ENCODE measurements at places on chromosomes 7 and 10.

- no peak for DNase-seq
Measured at GRCh38 chr7:27124902-27125689, 5.5 kb downstream of the HOXA4 start.

DNA sequence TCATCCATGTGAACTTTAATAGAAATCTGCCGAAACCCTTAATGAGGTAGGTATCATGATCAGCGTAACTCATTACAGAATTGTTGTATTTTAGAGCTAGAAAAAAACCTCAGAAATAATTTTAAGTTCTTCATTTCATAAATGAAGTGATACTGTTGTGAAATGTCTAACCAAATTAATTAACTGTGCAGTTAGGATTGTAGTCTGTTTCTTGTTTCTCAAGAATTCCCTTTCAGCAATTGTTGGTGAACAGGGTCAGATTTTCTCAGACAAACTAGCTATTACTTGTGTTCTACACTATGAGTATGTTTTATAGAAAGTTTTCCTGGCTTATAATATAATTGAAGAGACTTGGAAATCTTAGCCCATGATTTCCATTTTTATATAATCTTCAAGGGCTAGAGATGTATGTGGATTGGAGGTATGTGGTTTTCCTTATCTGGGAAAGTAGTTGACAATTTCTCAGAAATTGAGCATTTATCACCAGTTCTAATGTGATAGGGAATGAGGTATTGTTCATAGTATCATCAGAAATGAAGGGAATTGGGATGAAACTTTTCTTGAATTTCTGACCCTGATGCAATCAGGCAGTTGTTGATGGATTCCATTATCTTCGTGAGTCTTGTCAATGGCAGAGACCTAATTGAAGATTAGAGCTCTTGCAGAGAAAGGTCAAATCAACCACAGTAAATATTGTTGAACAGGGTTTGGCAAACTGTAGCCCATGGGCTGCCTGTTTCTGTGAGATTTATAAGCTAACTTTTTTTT lies 55.0 kb downstream of the ST7 start:
- DNase-seq, result no peak

GRCh38 chr10:5632446-5632845 lies 33.9 kb downstream of the ASB13 start:
- no peak for DNase-seq

- no peak for DNase-seq
Measured at GRCh38 chr7:17512181-17512675, 213.8 kb downstream of the AHR start.

GRCh38 chr10:44512431-44513022 lies 127.6 kb upstream of the CXCL12 start:
- DNase-seq, result no peak

GRCh38 chr10:19947215-19947614 lies 131.0 kb downstream of the PLXDC2 start:
- DNase-seq, result no peak

- no peak for DNase-seq
Measured at GRCh38 chr7:156544919-156545715, 95.5 kb upstream of the RNF32 start.

DNA sequence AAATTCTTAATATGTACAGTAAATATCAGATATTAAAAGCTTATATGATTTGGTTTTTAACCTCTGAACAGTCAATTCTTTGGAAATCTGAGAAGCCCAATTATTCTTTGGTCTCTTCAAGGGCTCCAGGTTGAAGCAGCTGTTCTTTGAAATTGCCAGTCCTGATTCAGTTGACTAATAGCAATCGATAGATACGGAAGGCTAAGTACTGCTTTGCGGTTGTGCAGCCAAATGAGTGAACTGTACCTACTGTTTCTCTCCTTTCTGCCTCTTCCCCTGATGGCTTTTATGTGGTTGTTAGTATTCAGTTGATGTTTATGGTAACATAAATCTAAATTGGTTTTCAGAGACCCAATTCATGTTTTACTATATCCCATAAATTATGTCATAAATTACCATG lies 103.1 kb upstream of the RPA3 start:
- no peak for DNase-seq

DNA sequence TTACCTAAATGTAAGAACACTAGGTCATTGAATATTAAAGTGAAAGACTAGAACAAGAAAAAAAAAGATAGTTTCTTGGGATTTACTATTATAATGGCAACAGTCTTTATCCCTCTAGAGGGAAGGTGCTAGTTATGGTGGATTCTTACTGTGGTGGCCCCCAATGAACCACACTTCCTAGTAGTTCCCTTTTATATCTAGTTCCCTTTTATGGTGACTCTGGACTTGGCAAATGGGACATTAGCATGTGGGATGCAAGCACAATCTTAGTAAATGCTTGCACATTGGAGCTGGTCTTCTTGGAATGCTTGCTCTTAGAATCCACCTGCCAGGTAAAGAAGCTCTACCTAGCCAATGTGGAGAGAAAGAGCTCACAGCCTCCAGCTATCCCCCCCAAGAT lies 430.2 kb downstream of the LRMDA start:
- DNase-seq, result no peak

DNA sequence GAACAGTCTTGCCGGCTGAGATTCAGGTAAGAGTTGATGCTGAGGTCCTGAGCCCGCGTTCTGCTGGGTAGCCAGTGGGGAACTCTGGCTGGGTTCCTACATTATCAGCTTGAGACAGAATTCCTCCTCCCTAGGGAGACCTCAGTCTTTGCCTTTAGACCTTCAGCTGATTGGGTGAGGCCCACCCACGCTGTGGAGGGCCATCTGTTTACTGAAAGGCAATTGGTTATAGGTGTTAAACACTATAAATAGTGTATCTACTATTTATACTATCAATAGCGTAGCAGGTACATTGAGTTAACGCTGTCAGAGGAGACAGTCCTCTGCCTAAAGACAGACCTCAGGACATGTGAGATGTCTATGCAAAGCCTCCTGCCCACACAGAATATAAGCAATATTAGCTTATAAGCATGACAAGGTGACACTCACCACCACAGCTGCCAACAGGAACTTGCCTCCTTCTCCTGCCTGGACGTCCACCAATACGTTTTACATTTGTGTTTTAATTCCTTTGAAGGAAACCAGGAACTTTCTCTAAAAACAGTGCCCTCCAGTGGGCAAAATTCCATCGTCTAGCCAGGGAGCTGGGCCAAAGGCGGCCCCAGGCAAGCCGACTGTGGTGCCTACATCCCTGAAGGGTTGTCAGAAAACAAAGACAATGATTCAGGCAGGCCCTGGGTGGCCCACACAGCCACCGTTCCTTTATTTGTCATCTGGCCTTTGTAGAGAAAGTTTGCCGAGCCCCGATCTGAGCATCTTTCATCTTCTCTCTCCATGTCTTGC lies 58.8 kb downstream of the INSIG1 start:
- DNase-seq, result peak; percentile 59

GRCh38 chr10:124087672-124088634 lies 5.4 kb downstream of the CHST15 start:
- DNase-seq, result no peak

DNA sequence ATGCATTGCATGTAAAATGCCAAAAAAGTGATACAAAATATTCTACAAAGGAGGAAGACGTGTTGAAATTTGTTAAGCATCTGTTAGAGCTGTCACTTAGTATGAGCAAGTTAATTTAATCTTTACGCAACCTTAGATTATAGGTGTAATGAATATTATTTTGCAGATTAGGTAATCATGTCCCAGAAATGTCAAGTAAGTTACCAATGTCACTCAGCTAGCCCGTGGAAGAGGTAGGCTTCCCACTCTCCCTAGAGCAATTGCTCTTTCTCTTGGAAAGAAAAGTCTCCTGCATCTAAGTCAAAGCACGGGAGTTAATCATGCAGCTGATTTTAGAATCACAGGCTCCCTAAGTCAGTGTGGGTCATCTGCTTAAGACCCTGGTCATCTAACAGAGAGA lies 830.4 kb upstream of the IGFBP3 start:
- no peak for DNase-seq

DNA sequence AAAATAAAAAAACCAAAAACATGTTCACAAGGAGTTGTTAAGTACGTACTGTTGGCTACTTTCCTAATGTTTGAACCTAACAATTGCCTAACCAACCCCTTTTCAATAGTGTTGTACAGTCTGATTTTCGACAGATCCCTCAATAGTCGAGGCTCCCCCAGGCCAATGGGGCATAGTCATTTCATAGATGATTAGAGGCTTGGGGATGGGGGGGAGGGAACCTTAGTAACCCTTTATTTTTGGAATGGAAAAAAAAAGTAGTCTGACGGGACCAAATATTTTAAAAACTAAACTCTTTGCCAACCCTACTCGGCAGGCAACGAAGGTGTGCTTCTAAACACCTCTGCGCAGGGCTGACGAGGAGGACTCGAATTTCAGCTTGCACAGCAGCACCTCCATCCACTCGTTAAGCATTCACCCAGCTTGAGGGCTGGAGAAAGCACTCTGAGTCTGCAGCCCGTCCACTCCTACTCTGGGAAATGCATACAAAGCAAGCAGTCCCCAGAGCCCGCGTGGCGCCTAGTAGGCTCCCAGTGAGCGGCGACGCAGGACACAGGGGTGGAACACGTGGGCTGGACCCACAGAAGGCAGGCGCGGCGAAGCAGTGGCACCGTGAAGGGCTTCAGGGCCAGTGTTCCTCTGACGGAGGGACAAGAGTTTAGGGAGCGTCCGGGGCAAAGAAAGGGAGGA lies 899 bp downstream of the PUS7 start:
- peak; percentile 82 for DNase-seq

GRCh38 chr7:101916876-101917275 lies 99.5 kb downstream of the CUX1 start:
- DNase-seq, result no peak

GRCh38 chr7:271266-272107 lies 18.5 kb upstream of the FOXL3 start:
- DNase-seq, result no peak

GRCh38 chr10:98110356-98110755 lies 24.1 kb upstream of the R3HCC1L start:
- no peak for DNase-seq

DNA sequence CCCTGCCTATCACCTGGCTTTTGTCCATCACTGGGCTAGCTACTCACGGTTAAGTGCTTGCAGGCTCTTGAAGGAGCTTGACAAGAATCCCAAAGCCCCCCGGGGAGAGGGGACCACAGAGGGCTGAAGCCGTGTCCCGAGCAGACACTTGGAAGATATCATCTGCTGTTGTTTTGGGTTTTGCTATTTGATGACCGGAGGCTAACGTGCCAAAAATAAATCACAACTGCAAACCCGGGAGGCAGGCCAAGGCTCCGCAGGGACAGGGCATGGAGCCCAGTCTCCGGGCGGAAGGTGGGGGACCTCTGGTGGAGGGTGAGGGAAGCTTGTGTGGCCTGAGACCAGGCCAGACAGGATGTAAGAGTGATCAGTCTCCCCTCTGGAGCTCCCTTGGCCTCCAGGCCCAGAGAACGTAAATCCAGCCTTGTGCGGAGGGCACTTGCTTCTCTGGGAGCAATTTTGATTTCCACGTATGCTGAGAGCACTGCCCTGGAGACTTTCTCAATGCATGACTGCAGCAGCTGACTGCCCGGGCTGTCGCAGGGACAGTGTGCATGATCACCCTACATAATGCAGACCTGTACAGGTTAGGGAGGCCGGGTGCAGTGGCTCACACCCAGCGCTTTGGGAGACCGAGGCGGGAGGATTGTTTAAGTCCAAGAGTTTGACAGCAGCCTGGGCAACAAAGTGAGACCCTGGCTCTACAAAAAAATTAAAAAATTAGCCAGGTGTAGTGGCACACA lies at the start of gene PHKG1:
Gene PHKG1 (minus strand): TSS at position 164 of the 743 bp plus-strand sequence. CDS start 4,011 bp downstream, outside the sequence.
- DNase-seq, result peak; percentile 91

DNA sequence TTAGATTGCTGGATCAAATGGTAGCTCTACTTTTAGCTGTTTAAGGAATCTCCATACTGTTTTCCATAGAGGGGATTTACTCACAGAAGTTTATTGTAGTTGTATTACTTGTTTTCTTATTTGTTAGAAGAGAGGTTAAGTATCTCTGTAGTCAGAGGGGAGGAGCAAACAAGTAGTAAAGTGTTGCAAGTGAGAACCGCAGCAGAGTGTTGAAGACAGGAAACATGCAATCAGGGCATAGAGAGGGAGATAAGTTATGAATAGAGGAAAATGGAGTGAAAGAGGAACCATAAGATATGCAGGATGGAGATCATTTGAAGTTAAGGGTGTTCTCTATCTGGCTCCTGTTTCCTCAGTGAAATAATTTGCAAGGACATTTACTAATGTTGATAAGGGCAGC lies 331.4 kb upstream of the TMEM229A start:
- DNase-seq, result no peak

DNA sequence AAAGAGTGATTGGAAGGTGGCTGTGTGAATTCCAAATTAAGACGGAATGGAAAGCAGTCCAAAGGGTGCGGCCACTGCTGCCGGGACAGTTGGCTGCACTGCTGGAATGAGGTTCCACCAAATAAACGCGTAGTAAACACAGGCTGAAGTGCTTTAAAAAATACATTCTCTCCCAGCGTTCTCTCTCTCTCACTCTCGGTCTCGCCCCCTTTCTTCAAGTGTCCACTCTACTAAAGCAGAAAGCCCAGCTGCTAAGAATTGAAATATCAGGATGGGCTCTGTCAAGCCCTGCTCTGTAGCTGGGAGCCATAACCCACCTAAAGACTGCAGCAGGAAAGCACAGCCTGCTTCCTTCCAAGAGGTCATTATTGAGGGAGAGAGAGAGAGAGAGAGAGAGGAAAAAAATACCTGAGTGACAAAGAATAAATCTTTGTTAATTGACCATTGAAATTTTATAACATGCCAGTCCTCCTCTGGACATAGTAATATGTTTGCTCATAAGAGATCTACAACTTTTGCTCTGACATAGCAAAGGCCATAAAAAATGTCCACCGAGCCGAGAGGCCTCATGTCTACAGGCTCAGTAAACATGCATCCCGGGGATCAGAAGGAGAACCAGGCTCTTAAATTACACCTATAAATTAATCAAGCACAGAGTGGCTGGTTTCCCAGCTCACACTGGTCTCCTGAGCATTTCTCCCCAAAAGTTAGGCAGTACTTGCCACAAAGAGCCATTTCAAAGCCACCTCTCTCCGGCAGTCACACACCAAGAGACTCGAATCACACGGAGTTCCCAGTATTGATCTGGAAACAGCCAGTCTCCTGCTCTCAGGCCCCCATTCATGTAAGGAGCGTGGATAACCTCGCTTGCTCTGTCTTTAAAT lies 72.8 kb downstream of the FGFR2 start:
- DNase-seq, result peak; percentile 68

DNA sequence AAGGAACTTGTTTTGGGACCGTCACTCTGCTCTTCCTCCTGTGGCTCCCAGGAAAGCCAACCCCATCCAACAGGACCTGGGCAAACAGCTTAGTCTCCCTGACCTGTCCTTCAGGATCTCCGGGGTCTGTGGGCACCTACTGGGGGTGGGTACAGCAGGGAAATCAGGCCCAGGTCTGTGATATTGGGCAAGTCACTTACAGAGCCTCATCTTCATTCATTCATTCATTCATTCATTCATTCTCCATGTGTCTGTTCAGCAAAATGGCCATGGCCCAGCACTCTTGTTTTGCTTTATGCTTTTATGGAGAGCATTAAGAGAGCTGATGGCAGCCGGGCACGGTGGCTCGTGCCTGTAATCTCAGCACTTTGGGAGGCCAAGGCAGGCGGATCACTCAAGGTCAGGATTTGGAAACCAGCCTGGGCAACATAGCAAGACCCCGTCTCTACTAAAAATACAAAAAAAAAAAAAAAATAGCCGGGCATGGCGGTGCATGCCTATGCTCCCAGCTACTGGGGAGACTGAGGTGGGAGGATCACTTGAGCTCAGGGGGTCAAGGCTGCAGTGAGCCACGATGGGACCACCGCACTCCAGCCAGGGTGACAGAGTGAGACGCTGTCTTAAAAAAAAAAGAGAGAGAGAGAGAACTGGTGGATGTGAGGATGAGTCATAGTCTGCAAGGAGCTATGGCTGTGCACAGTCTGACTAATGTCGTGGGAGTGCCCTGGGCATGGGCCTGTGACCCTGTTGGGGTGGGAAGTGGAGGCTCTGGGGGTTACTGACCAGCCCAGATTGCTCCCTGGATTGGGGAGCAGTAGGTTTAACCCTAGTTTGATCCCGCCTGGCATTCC lies 54.3 kb downstream of the CLIP2 start:
- DNase-seq, result peak; percentile 74
